ENCODE measurements at places on chromosomes 1 and 21.
A peak's percentile ranks its signal among the peaks of the same experiment; 100 is the strongest.

- no peak for DNase-seq
Observed at GRCh38 chr1:87218618-87219017, 110.1 kb upstream of the LMO4 start.

GRCh38 chr1:202221911-202222909 lies 28.6 kb downstream of the LGR6 start:
- no peak for DNase-seq

DNA sequence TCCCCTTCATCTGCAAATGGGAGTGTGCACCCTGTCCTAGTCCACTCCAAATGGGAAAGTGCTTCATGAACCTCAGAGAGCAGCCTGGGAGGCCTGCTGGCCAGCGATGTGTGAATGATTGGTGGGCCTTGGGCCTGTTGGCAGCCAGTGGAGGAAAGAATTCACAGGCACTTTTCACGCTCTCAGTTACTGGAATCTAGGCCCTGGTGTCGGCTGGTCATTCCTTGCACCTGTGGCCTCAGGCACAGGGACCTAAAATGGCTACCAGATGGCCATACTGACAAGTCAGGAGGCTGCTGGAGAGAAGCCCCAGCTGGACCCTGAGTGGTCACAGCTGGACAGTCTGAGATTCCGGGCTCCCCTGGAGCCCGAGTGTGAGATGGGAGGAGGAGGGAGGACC lies 18.4 kb upstream of the EDN2 start:
- no peak for DNase-seq

GRCh38 chr1:211699059-211699458 lies 23.6 kb upstream of the NEK2 start:
- no peak for DNase-seq

- DNase-seq = no peak
Observed at GRCh38 chr1:113946678-113947387, 17.7 kb downstream of the HIPK1 start.

GRCh38 chr1:230072296-230072695 lies 5.3 kb downstream of the GALNT2 start:
- DNase-seq = no peak

GRCh38 chr1:246394121-246394520 lies 113.0 kb downstream of the SMYD3 start:
- no peak for DNase-seq

DNA sequence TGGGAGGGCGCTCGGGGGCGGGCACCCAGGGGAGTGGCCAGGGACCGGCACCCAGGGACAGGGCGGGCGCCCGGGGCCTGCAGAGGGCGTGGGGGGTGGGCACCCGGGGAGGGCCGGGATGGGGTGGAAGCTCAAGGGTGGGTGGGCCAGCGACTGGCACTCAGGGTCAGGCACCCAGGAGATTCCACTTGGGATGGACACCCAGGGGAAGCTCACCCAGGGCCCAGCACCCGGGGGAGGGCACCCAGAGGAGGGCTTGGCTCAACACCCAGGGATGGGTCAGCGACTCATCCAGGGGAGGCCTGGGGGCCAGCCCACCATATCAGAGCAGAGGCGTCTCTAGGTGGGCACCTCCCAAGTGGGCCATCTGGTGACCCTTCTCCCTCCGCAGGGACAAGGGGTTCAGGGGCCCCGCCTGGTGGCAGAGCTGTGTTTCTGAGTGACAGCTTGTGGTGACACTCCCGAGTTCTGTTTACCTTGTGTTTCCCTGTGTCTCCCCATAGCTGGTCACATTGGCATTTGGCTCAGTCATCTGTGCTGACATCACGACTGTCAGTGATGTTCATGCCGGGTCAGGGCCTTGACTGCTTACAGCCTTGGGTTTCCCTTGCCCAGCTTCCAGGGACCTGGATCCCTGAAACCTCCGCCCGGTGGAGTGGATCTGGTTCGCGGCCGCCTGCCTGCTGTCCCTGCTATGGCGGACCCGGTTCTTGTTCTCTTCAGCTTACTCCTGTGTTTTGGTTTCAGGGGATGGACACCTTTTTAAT lies 749 bp downstream of the IBA57 start:
- DNase-seq = peak; percentile 9

DNA sequence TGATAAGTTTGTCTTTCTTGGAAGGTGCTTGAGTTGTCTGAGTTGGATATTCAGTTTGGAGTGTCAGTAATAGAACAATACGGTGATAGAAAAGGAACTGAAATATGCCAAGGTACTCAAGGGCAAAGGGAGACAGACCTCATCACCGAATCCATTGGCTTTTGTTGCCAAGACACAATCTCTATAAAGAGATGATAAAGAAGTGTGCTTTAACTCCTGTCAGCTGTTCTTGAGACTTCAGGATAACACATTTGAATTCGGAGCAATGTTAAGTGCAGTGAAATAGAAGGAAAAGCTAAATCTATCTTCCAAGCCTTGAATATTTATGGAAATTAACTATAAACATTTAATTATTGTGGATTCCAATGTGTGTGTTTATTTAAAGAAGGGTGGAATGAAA lies 194.7 kb downstream of the DISC1 start:
- no peak for DNase-seq

DNA sequence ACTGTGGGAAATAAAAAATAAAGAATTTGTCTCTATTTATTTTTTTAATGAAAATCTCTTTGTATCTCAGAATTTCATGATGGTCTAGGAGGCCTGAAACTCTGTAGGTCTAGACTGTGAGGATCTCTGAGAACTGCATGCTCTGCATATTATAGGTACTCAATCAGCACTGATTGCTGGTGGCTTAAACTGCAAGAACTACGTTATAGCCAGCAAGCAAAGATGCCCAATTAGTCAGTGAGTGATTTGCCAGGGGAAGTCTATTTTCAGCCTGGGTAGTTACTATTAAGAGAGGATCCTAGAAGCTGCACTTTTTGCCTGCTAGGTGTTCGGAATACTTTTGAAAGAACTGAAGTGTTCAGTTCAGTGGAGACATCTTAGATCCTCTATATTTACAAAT lies 87.4 kb downstream of the GPR52 start:
- DNase-seq = no peak

DNA sequence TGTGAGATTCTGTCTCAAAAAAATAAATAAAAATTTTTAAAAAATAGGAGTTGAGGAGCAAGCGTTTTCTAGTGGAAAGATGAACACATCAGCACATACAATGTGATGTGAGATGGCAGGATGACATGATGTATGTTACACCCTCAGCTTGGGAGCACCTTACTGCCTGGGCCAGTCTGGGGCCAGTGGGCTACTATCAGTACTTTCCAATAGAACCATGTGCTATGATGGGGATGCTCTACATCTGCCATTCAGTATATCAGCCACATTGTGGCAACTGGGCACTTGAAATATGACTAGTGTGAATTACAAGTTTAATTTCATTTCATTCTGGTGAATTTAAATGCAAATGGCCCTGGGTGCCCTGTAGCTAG lies 156.0 kb downstream of the PGBD5 start:
- no peak for DNase-seq

- DNase-seq = no peak
Observed at GRCh38 chr1:115295904-115296696, 41.9 kb downstream of the NGF start.

DNA sequence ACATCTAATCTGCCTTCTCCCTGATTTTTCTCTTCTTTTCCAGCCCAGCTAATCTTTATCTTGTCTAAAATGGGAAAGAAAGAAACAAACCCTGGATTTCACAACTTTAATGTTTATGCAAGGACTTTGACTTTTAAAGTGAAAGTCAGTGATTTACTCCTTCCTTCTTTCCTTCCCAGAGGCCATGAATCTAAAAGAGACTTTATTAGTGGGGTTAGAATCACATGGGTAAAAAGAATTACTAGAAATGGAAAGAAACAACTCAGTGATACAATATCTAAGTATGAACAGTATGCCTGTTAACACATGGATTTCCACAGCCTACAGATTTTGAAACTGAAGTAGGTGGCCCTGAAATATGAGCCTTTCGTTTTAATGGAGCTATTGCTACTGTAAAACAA lies 59.8 kb upstream of the KCNK2 start:
- no peak for DNase-seq

- no peak for DNase-seq
Observed at GRCh38 chr1:175773571-175773970, 30.2 kb upstream of the TNR start.

DNA sequence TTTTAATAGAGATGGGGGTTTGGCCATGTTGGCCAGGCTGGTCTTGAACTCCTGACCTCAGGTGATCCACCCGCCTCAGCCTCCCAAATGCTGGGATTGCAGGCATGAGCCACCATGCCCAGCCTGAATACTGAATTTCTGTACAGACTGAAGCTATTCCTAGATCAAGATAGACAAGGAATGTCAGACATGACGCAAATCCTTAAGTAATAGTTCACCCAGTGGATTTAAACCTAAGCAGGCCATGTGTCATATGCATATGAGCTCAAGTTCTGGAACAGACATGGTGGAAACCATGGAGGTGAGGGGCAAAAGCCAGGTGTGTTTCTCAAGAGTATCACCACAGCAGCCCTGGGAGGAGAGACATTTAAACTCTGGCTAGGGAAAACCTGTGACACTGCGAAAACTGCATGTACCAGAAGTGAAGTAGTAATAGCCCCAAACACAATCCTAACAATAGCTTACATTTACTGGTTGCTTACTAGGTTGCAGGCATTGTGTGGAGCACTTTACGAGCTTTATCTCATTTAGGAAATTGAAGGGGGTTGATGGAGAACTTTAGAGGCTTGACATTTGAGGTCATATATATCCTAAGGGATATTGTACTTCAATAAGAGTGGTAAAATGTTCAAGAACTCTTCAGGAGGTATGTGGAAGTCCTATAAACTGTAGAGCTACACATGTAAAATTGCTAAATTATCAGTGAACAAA lies 31.7 kb upstream of the MAN1A2 start:
- DNase-seq = no peak

DNA sequence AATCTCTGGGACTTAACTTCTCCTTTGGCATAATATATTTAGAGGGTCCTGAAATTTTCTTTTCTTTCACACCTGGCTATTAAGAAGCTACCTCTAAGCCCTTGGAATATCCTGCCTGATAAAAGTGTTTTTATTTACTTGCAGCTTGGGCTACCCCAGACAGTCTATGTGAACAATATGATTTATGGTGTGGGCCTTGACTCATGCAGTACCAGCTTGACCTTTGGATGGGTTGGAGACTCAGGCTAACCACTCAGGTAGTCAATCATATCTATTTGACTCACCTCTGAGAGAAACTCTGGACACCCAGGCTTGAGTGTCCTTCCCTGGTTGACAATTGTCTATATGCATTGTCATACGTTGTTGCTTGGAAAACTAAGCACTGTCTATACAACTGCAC lies 13.4 kb upstream of the PGBD2 start:
- no peak for DNase-seq

DNA sequence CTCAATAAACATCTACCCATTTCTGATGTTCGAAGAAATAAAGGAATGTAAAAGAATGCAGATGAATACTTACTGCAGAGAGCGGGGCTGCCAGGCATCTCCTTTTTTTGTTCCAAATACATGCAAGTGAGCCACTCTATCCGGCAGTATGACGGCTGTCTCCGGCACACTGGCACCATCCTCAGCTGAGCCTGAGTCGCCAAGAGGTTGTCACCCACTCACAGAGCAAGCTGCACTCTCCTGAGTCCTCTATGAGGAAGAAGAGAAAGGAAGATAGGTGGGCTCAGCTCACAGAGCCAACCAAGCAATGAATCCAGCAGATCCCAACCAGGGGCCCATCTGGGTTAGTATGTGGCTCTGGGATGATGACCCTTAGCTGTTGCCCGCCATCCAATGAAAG lies 65.3 kb downstream of the CD46 start:
- no peak for DNase-seq

DNA sequence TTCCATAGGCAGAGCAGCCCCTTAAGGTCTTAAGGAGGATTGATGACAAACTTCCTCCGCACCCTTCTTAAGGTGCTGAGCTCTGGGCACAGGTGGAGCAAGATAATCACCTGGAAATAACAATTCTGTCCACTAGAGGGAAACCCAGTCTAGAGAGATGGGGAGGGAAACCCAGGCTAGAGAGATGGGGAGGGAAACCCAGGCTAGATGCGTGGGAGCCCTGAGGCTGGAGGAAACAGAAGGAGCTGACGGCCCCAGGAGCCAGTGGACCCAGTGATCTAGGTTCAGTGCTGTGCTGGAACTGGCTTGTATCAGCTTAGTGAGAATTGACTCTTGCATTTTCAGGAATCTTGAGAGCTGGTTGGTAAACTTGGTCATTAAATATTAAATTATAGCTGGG lies 17.8 kb upstream of the MYCL start:
- DNase-seq = peak; percentile 74

DNA sequence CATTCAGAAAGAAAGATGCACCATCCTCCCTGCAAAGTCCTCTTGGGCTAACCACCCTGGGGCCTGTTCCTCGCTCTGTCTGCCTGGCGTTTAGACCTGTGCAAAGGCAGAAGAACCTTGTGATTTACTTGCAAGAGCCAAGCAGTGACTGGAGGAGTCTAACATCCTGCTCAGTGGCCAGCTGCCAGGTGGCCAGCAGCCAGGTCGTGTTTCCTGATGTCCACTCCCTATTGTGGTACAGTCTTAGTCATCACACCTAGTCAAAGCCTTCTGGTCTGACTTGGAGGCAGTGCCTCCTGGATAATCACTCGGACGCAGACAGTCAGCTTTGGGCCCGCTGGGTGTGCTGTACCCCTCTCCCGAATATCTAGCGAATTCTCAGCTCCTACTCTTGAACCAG lies 118.1 kb downstream of the PGBD5 start:
- no peak for DNase-seq

- no peak for DNase-seq
Observed at GRCh38 chr1:193729429-193729828, 543.0 kb upstream of the B3GALT2 start.

- DNase-seq = no peak
Observed at GRCh38 chr1:59434336-59434735, 137.4 kb downstream of the FGGY start.

GRCh38 chr1:208243967-208244916 lies at the start of gene PLXNA2:
PLXNA2 (minus strand) TSS chr1:208244384; CDS start chr1:208217922, 26,462 bp downstream.
- no peak for DNase-seq

DNA sequence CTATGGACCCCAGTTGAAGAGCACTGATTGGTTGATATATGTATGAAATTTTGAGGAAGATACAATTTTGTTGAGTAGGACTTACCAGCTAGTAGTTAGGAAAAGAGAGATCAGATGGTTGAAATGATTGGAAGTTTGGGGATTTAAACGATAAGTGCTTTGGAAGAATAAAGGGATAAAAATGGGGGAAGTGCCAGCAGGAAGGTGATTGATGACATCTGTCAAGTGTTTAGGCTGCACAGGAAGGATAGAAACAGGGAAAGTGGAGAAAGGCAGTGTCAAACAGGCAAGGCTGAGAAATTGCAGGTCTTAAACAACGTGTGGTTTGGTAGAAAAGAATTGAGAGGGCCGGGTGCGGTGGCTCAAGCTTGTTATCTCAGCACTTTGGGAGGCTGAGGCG lies 22.3 kb downstream of the PDC start:
- DNase-seq = no peak
